ENCODE measurements at places on chromosomes 5 and 9.
A peak's percentile ranks its signal among the peaks of the same experiment; 100 is the strongest.

GRCh38 chr5:93246090-93246855, 334.7 kb downstream of the NR2F1-AS1 start:
- DNase-seq, result no peak

DNA sequence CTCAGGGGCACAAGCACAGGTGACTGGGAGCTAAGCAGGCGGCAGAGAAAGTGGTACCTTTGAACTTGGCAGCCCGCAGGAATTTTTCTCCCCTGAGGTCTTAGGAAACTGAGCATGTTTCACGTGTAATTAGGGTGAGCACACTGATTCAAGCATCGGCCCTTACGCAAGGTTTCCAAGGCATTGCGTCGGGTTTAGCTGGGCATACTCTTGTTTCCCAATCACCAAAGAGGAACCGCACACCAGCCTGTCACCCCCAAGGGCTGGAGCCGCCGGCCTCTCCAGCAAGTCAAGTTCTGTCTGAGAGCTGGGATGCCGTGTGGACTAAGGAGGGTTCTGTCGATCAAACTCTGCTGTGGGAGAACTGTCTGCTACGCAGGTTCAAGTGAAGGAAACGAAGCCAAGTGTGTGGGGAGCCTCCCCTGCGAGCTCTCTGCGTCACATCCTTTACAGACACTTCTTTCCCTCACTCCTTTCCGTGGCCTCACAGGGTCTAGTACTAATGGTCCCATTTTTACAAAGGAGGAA, 53.0 kb downstream of the ERGIC1 start:
- no peak for DNase-seq

DNA sequence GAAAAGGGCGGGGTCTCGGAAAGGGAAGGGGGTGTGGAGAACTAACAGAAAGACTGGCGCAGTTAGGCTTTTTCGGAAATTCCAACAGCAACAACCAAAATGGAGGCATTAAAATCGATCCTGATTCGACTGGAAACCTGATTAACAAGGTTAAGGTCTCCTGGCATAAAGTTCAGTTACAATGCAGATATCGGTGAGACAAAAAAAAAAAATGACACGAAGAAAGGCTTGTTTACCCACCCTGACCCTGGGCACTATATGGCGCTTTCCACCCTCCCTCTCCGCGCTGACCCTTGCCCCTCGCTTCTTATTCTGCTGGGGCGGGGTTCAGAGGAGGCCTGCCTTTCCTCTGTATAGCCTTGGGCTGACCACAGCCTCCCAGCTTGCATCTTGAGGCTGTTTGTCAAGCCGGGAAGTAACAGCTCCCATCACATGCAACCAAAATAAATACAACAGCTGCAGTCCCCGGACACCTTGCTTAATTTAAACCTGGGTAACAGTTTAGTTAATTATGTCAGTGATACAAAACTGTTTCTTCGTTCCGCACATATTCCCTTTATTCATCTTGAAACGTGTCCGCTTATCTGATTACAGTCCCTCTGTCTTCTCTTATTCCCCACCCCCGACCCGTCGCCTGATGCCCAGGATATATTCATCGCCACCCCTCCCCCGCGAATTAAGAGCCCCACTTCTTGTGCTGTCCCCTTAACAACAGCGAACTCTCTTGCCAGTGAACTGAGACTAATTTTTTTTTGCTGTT, 795 bp upstream of the PJA2 start:
- DNase-seq, result peak; percentile 20

GRCh38 chr5:44779167-44779566, 29.6 kb upstream of the MRPS30 start:
- DNase-seq, result no peak

DNA sequence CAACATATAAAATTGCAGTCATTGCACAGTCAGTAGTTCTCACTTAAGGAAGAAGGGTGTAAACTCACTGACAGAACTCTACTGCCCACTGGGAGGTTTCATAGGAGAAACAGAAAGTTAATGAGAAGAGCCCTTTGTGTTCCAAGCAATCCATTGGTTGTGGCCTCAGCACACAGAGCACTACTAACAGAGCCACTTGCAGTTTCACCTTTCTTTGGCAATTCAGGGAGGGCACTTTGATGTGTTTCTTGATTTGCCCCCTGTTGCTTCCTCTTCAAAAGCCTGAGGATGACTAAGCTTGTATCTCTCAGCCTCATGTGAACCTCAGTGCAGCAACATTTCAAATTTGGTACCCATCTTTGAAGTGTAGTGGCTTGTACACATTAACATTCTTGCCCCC, 409.4 kb downstream of the DMRTA1 start:
- DNase-seq, result no peak

GRCh38 chr5:144122081-144122480, 48.4 kb downstream of the YIPF5 start:
- DNase-seq, result no peak

- no peak for DNase-seq
These were observed 161.2 kb downstream of the CDH9 start for GRCh38 chr5:26877154-26877553.

DNA sequence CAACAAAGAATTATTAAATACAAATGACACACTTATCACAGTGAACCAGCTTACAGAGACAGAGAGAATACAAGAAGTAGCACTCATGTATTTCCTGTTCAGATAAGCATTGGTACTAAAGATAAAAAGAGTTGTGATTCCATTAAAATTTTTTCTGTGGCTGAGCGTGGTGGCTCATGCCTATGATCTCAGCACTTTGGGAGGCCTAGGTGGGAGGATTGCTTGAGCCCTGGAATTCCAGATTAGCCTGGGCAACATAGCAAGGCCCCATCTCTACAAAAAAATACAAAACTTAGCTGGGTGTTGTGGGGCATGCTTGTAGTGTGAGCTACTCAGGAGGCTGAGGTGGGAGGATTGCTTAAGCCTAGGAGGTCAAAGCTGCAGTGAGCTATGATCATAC, 32.9 kb downstream of the FCHO2 start:
- DNase-seq, result no peak

DNA sequence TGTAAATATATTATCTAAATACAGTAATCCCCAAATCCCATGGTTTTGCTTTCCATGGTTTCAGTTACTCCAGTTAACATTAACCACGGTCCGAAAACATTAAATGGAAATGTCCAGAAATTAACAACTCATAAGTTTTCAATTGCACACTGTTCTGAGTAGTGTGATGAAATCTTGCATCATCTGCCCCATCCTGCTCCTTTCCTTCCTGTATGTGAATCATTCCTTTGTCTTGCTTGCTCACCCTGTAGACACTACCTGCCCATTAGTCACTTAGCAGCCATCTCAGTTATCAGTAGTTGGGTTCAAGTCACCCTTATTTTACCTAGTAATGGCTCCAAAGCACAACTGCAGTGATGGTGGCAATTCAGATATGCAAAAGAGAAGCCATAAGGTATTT, 1568.5 kb upstream of the WWC1 start:
- DNase-seq, result no peak

DNA sequence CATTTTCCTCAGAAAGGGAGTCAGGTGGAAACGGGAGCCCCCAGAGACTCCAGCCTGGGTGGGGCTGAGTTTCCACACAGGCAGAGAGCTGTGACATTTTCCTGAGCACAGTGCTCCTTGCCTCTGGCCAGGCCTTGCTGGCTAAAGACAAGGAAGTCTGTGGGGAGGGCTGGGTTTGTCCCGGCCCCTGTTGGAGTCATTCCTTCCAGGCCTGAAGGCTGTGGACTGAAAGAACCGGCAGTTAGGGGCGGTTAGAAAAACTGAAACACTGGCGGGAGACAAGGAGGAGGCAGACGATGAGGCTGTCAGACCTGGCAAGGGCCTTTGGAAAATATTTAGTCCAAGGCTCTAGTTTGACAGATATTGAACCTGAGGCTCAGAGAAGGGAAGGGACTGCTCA, 29.9 kb downstream of the COL15A1 start:
- DNase-seq, result no peak

GRCh38 chr5:176355400-176356178, 6.0 kb downstream of the KIAA1191 start:
- no peak for DNase-seq

DNA sequence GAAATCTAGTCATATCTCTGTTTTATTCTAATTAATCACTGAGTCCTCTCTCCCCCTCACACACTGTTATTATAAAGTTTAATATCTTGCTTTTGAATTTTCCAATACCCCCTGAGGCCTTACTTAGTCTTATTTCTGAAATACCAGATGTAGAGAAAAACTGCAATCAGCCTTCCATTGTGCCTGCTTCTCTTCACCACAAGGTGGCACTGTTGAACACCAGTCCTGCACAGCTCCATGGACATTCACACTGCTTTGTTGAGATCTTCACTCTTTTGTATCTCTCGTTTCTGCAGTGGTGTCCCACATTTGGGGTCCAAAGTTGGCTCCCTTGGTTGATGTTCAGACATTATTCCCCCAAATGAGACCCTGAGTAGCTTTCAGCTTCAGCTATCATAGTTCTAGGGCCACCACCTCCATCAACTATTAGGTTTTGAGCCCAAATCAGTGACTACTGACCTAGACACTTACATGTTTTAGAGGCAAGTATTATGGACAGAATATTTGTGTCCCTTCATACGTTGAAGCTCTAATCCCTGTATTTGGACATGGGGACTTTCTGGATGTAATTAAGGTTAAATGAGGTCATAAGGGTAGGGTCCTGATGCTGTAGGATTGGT, 24.3 kb downstream of the BOD1 start:
- peak; percentile 32 for DNase-seq

- DNase-seq, result no peak
These were observed 4.0 kb upstream of the CLPTM1L start for GRCh38 chr5:1348986-1349245.

- DNase-seq, result no peak
These were observed 225.9 kb downstream of the RFX3 start for GRCh38 chr9:3299872-3300271.

All from stimulated activated naive CD8-positive, alpha-beta T cell treated with anti-CD3 and anti-CD28 coated beads, Interleukin-15, amount 100 ng/mL, for 72 hours (primary cell).